ENCODE measurements at places on chromosomes 4 and X. TPM values are rescaled to one million over a fixed set of nuclear protein-coding genes. Genes with fewer than 3 reads are reported as not detected.

- DNase-seq: no peak
Measured at GRCh38 chr4:173328236-173328901, 5.8 kb downstream of the HMGB2 start.

DNA sequence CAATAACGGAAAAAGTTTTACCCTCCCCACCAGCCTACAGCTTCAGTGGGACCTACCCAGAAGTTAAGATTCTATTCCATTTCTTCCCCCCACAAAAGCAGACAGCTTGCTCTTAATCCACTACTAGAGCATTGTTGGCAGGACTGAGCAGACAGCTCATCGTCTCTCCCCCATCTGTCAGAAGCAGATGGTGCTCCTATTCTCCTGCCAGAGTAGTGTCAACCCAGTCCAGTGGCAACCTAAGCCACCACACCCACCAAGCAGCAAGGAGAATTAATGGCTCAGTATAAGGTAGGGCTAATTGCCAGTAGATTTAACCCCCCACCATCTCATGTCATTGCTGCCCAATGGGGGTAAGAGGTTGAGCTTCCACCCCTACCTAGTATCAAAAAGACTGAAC, 62.0 kb downstream of the AWAT2 start:
- DNase-seq: no peak

DOK7 gene
- 1.3 TPM for total RNA-seq

GRCh38 chr4:127364911-127365310, 267.8 kb upstream of the INTU start:
- no peak for DNase-seq

DNA sequence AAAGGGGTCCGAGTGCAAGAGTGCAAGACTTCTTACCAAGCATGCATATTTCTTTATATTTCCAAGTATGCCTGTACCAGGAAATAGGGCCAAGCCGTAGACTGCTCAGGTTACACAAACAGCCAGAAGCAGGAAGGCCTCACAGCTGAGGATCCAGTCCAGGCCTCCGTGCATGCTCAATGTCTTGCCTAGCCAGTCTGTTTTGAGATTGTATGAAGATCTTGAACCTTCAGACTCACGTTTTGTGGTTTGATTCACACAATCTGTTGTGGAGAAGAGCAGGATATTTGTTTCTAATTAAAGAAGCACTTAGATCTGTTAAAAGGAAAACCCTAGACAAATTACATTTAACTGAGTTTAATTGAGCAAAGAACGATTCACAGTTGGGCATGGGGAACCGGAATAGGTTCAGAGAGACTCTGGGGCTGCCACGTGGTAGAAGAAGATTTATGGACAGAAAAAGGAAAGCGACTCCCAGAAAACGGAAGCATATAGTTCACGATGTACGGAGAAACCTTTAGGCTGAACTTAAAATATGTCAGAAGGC, 1.2 kb downstream of the MGST2 start:
- peak; percentile 42 for DNase-seq

GPR82 gene
- 0.20 TPM for total RNA-seq

INTS6L gene
- total RNA-seq: 13.9 TPM

DNA sequence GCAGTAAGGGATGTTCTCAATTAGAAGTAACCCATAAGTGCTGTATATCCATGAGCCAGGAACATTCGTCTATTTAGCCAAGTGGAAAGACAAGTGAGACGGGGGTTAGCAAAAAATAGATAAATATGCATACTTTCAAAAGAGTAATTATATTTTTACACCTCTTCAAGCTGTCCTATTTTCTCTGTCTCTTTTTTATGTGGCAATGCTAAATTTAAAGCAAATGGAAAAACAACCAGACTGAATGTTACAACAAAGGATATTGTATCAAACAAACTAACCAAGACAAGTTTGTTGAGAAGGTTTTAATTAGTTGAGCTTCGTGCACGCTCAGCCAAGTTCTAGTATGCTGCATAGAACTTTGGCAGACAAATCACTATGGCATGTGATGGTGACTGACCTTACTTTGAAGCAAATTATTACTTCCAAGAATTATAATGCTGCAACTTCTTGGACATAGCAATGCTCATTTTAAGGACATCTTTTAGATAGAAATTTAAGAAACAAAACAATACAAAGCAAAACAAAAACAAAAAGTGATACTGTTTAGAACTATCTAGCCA, 61.4 kb upstream of the TMEM150C start:
- no peak for DNase-seq
